Daoy (cell line): ENCODE measurements at places on chromosomes 5 and 9. TPM values are rescaled to one million over a fixed set of nuclear protein-coding genes. Genes with fewer than 3 reads are reported as not detected.

DNA sequence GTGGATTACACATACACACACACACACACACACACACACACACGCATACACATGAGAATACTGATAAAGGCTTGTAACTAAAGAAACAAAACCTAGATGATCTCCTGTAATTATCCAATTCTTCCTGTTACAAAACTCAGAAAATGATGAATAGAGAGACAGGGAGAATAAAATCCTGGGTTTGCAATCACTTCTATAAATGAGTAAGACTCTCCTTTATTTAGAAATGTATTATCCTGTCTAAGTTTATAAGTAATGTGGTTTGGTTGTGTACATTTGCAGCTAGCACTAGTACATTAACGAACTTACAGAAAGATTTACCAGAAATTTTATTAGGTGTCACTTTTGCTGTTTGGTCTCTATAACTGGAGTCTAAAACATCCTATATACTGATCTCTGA is 2.8 kb upstream of the PRR16 start:
- DNase-seq = no peak

DNA sequence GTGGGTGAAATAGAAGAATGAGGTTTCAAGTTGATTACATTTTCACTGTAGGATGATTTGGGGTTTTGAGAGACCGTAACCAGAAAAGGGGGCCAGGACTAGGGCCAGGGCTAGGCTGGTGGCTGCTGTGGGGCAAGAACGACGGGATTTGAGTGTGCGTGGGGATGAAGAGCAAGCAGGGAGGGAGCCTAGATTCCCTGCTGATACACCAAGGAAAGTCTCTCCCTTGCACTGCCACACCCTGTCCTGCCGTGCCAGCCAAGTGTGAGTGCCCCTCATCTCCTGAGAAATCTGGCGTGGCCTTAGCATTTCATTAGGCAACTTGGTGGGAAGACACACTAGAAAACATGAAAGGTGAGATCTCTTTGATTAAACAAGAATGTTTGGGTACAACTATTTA is 42.6 kb downstream of the RAI14 start:
- DNase-seq = no peak

CDKN2B-AS1 gene
- not detected in 2 replicates for total RNA-seq

GRCh38 chr9:79166005-79166404 is 405.8 kb upstream of the TLE4 start:
- no peak for DNase-seq

COL23A1 gene
- total RNA-seq = 21.7 and 27.1 TPM in 2 replicates
